Calu3 (cell line): ENCODE measurements at places on chromosomes 6 and 20. TPM values are rescaled to one million over a fixed set of nuclear protein-coding genes. Genes with fewer than 3 reads are reported as not detected.

GRCh38 chr20:53425481-53425880 is 168.2 kb downstream of the ZNF217 start:
- no peak overlapping the region for H3K4me3 ChIP-seq
- H3K27me3 ChIP-seq: peaks cover 56% of the 10 kb centered on the region
- no peaks in the 10 kb centered on the region for H3K36me3 ChIP-seq
- H3K4me1 ChIP-seq: no peaks in the 10 kb centered on the region
- H3K27ac ChIP-seq: no peak overlapping the region

Gene ABT1
- 18.8 and 20.9 TPM in 2 replicates for total RNA-seq

Gene RNF182
- 1.1 and 1.6 TPM in 2 replicates for total RNA-seq

GRCh38 chr6:10655508-10656055 is 38.8 kb downstream of the C6orf52 start:
- H3K27ac ChIP-seq: no peak overlapping the region
- H3K4me1 ChIP-seq: no peaks in the 10 kb centered on the region
- no peak for DNase-seq
- no peaks in the 10 kb centered on the region for H3K36me3 ChIP-seq

GRCh38 chr6:3214898-3215297 is 12.6 kb downstream of the TUBB2B start:
- no peak overlapping the region for H3K4me3 ChIP-seq
- peaks cover 37% of the 10 kb centered on the region for H3K27me3 ChIP-seq
- H3K27ac ChIP-seq: no peak overlapping the region
- no peak for DNase-seq
- H3K4me1 ChIP-seq: no peaks in the 10 kb centered on the region
- H3K36me3 ChIP-seq: no peaks in the 10 kb centered on the region
